ENCODE measurements at places on chromosomes 6 and 20. TPM values are rescaled to one million over a fixed set of nuclear protein-coding genes. Genes with fewer than 3 reads are reported as not detected.

The BTBD3 gene
- polyA plus RNA-seq: 9.2 TPM

The MAPK14 gene
- polyA plus RNA-seq: 6.8 TPM

The ENPP1 gene
- 4.8 TPM for polyA plus RNA-seq

DNA sequence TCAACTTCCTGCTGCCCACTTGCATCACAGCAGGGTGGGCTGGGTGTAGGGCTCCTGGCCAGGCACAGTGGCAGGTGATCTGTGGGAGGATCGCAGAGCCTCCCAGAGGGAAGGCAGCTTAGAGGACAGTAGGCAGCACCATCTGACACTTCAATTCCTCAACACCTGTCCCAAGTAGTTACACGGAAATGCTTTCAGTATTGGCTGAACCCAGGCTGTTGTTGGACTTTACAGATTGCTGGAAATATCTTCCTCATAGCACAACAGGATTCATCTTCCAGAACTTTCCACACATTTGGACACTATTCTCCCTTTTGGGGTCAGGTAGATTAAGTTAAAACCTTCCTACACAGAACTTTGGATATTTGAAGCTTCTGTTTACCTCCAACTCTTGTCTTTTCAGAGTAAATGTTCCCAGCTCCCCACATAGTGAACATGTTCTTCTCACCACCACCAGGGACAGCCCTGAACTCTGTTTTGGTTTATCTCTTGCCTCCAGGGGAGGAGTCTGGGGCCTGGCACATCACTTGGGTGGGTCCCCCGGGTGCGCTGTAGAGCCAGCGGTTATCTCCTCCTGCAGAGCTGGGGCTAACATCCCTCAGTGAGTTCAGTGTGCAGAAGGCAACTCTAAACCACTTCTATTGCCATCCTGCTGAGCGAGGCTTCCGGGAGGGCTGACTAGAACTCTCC is 3.5 kb upstream of the SLC22A2 start:
- DNase-seq: no peak

The LY6G6D gene
- polyA plus RNA-seq: not detected

- DNase-seq: no peak
Measured at GRCh38 chr20:20695250-20695816, 17.1 kb downstream of the RALGAPA2 start.

GRCh38 chr6:161255518-161255917 is 18.3 kb downstream of the AGPAT4 start:
- DNase-seq: no peak

The LAMA5 gene
- 344 TPM for polyA plus RNA-seq

The MAP7 gene
- polyA plus RNA-seq: 12.9 TPM

The KCNG1 gene
- polyA plus RNA-seq: 2.2 TPM

The LHFPL5 gene
- 2.0 TPM for polyA plus RNA-seq

GRCh38 chr20:5674176-5674660 is 76.0 kb upstream of the SHLD1 start:
- no peak for DNase-seq

The LGSN gene
- 0.12 TPM for polyA plus RNA-seq

DNA sequence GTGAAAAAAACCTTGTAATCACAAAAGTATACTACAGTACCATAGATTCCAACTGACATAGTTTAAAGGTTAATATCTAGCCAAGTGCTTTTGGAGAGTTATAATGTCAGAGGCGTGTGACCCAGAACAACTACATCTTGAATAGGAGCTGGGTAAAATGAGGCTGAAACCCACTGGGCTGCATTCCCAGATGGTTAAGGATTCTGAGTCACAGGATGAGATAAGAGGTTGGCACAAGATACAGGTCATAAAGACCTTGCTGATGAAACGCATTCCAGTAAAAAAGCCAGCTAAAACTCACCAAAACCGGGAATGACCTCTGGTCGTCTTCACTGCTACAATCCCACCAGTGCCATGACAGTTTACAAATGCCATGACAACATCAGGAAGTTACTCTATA is 22.4 kb upstream of the KIAA0408 start:
- no peak for DNase-seq

DNA sequence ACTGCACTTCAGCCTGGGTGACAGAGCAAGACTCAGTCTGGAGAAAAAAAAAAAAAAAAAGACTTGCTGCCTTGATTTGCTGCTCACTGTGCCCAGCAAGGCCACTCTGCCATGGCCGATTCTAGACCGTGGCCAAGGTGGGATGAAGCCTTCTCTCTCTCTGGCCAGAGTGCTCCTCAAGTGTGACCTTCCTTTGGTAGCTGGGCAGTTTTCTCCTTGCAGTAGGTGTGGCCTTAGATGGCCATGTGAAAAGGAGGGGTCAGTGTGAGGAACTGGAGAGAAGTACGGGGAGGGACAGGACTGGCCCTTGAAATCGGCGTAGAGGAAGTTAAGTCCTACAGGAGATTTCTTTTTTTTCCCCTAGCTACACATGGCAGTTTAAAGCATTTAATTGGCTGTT is 272.0 kb downstream of the ARID1B start:
- no peak for DNase-seq

The HTR1B gene
- 0.05 TPM for polyA plus RNA-seq
